ENCODE measurements at places on chromosomes 5 and 9.

DNA sequence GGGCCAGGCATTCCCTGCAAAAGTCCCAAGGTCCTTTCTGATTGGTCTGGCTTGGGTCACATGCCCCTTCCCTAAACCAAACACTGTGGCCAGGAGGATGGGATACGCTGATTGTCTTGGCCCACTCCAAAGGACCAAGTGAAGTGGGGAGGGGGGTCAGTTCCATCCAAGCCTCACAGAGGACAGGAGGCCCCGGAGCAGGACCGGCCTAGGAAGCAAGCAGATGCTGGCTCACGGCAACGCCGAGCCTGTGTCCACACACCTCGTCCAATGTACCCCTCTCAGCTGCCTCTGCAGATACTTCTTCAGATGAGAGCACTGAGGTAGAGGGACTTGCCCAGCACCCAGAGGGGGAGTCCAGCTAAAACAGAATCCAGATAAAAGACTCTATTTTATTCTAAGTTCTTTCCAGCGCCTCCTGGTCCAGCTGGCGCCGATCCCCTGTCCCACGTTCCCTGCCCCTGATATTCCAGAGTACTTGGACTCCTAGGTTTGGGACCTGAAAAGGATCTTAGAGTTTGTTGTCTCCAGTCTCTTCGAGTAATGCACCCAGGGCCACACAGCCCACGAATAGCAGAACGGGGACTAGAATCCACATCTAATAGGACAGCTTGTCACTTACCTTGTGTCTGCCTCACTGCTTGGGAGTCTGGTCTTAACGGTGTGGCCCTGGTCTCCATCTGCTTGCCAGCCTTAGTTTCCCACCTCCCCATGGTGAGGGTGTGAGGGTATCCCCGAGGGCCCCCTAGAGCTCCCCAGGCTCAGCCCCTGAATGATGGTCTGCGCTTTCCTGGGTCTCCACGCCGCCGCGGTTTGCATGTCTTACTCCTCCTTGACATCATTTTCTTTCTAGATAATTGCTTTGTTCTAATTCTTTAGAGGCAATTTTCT lies 72.4 kb upstream of the UNC5A start:
- no peak for DNase-seq

DNA sequence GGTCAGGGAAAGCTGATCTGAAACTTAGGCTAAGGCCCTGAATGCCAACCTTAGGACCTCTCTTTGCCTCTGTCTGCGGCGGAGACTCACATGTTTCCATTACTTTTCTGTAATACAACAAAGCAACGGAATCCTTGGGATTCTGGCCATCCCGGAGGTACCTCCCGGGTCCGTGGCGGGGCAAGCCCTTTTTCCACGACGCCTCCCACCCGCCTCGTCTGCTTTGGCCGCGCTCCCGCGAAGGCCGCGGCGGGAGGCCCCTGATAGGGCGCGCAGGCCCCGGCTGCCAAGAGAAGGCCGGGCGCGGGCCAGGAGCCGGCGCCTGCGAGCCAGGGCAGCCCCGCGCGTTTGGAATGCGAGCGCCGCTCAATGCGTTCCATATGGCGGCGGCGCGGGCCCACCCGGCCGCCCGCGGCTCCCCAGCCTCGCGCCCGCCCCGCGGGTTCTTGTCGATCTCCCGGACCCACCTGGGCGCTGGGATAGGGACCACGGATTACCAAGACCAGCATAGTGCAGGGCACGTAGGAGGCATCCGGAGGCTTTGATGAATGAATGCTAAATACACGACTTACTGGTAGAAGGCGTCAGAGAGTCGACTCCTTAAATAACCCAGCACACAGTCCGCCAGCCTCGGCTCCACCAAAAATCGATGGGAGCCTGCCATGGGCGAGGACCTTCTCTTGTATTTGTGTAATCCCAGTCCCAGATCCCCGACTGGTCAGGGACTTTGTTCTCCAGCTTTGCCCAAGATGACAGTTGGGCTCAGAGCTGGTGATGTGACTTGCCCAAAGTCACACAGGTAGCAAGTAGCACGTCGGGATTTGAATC lies 17.5 kb upstream of the PHF19 start:
- DNase-seq: no peak

DNA sequence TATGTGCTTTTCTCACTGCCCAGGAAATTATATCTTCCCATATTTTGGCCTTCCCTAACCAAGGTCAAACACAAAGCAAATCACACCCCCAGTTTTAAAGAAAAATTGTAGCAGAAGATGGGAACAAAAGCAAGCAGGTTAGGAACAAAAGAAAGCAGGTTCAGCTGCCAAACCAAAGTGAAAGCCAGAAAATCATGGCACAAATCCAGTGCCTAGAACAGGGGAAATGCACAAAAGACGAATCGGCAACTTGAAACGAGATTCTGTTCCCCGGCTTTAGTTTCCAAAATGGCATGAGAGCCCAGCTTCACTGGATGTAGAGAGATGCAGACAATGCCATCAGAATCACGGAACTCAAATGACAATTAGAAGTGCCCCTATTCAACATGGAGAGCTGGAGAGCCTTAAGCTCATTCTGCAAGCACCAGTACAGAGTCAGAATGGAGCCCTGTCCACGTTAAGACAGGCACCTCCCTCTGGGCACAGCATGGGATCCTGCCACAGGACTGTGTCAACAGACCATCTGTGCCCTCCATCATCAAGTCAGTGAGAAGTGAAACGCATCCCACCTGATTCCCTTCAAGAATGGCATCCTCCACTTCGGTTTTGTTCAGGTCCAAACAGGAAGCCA lies 13.8 kb downstream of the DNAH5 start:
- DNase-seq: no peak

DNA sequence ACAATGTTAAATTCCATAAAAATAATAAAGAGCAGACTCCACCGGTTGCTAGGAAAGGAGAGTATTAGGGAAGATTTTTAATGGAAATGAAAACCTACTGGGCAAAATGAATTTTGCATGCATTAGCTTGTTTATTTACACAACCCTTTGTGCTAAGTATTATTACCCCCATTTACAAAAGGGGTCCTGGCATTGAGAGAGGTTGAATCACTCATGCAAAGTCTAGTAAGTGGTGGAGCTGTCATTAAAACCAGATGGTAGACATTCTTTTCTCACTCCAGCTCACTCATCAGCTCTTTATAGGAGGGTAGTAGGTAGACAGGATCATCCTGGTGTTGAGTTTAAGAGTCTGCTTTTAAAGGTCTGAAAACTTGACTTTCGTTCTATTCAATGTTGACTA lies 395.1 kb downstream of the PLK2 start:
- no peak for DNase-seq

DNA sequence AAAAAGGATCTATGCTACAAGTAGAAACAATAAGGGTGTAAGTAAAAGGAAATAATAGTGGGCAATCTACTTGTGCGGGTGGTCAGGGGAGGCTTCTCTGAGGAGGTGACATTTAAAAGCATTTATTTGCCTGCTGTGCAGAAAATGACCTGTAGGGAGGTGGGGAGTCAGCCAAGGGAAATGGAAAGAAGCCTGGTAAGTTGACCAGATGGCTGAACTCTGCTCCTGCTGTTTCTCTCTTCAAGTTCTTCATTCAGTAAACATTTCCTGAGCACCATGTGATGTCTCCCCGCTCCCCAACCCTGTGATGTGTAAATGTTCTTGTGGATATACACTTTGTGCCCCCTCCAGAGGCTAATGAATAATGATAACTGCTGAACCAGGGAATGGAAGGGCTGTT lies 9.9 kb upstream of the SPIN1 start:
- DNase-seq: no peak

Data from activated naive CD8-positive, alpha-beta T cell treated with anti-CD3 and anti-CD28 coated beads, Interleukin-2, amount 50 U/mL, for 16 hours (primary cell).